ENCODE measurements at places on chromosomes 11 and 22.

GRCh38 chr11:28400331-28401100, 292.3 kb downstream of the METTL15 start:
- no peak for DNase-seq

DNA sequence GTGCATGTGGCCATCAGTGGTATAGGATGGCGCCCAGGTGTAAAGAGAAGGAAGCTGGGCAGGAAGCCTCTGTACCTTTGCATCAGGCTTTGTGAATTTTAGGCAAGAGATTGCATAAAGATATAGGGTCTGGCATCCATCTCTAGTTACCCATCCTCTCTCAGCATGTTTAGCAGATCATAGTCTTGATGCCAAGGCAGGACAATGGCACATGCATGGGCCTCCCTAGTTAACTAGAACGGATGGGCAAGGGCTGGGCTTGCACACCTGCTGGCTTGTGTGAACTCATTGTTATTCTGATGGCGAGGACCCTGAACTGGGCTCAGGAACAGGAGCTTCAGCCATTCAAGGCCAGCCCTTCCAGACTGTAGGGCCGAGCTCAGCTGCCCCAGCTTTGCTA, 229.2 kb upstream of the NCAM1 start:
- DNase-seq: no peak

- DNase-seq: no peak
Measured at GRCh38 chr22:42967005-42967404, 47.9 kb downstream of the PACSIN2 start.

GRCh38 chr22:19069451-19069850, 52.8 kb downstream of the DGCR2 start:
- no peak for DNase-seq

GRCh38 chr11:94169516-94169915, 40.9 kb downstream of the PANX1 start:
- DNase-seq: no peak

DNA sequence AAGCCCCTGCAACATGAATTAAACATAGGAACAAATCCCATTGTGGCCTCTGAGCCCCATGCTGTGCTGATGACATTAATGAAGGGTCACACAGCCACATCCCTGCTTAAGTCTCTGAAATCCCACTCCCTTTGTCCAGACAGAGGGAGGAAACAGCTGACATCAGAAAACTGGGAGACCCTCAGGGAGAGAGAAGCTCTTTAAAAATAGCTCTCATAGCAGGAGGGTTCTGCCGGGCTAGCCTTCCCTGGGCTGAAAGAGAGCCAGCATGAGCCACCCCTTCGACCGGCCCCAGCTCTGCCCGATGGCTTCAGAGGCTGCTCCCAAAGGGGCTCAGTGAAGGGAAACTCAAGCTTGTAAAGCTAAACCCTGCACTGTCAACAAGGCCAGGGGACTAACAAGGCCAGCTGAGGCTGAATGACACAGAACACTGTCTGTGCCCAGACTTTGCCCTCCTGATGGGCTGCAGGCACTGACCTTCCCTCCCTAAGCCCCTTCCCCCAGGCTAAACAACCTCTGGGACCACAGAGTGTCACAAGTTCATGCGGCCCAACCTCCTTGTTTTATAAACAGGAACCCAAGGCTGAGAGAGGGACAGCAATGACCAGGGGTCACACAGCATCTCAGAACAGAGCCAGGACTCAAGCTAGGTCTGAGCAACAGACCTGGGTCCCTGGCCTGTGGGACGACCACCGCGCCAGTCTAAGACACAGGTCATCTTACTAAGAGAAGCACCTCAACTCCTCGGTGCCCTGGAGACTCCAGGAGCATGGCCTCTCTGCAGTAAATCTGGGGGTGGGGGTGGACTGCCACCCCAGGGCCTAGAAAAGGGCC, 163.8 kb downstream of the CHST1 start:
- DNase-seq: no peak

DNA sequence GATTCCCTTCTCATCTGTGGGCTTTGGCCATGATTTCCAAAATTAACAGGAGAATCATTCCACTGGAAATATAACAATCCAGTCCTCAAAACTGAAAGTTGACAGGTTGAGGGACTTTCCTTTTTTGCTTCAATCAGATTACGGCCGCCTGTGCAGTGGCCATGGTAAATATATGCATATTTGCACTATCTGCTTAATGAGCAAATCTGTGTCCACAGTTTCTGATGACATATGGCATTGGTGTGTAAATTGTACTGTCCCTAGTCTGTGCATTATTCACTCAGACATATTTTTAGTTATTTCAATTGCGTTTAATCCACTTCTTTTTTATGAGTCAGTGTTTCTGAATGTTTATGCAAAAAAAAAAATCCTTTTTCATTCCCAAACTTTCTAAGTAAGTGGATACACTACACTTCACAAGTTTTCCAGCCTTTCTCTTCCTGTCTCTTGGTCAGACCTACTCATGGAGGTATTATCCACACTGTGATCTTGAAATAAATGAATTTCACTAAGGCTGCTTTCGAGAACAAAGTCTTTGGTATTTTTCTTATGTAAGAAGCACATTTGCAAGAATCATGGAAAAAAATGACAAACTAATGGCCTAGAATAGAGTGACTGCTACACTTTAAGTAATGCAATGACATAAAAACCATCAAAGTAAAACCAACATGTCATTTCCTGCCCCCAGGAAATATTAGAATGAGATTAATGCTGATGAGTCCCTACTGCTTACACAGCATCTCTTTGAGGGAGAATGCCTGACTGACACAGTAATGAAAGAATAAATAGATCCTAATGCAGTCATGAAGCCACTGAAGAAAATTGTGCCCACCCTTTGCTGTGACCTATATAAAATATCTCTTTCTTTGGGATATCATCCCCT, 76.4 kb upstream of the MTNR1B start:
- no peak for DNase-seq

GRCh38 chr11:117371453-117371852, 43.8 kb downstream of the CEP164 start:
- no peak for DNase-seq

GRCh38 chr11:72230764-72231365, 6.3 kb downstream of the INPPL1 start:
- no peak for DNase-seq

DNA sequence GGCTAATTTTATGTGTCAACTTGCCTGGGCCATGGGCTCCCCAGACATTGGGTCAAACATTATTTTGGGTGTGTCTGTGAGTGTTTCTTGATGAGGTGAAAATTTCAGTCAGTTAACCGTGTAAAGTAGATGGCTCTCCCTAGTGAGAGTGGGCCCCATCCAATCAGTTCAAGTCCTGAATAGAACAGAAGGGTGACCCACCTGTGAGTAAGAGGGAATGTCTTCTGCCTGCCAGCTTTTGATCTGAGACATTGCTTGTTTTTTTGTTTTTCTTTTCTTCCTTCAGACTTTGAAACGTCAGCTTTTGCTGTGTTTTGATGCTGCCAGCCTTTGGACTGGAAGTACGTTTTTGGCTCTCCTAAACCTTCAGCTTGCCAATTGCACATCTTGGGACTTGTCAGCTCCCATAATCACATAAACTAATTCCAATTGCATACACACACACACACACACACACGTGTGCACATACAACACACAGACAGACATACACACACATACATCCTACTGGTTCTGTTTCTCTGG, 300.1 kb downstream of the CNTN5 start:
- no peak for DNase-seq

GRCh38 chr11:46972821-46973220, 36.3 kb downstream of the CSTPP1 start:
- DNase-seq: no peak

DNA sequence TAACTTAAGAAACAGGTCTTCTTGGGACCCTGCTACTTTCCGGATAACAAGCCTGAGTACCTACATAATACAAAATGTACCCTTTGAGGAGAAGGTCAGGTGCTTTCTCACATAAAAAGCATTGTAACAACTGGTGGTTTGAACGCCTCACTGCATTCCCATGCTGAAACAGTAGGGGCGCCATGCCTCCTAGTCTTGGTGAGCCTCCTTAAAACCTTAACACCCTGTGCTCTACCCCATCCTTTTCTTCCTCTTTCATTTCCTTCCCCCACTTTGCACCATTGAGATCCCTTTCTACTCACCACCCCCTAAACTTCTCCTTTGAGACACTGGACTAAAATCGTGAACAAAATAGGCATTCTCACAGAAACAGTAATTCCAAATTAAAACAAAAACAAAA, 729.3 kb downstream of the NTM start:
- DNase-seq: no peak

GRCh38 chr11:16982256-16982671, 31.9 kb downstream of the PLEKHA7 start:
- no peak for DNase-seq

- DNase-seq: no peak
Measured at GRCh38 chr22:49749885-49750510, 77.7 kb downstream of the BRD1 start.

GRCh38 chr11:95230810-95231126, 234 bp downstream of the SESN3 start:
- DNase-seq: no peak

GRCh38 chr11:30329150-30329940, 6.4 kb downstream of the ARL14EP start:
- no peak for DNase-seq

DNA sequence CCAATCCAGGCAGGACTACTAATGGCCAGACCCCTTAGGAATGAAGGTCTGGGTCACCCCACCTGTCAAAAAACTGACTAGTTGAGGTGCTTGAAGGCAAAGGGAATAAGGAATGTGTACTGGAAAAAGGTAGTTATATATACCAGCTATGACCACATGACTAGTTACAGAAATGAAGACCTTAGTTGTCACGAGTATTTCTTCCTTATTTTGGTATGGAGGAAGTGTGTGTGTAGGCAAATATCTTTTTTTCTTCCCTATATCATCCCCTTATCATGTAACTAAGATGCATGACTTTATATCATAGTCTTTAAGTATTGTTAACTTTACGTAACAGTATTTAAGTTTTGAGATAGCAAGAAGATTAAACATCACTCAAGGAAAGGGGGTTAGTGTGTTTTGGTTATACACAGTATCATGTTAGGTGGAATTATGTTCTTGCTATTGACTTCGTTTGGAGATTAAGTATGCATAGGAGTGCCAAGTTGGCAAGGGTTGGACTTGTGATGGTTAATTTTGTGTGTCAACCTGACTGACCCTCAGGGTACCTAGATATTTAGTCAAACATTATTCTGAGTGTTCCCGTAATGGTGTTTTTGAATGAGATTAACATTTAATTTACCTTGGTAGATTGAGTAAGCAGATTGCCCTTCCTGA, 38.2 kb upstream of the NARS2 start:
- DNase-seq: no peak

- no peak for DNase-seq
Measured at GRCh38 chr11:112050721-112051120, 23.1 kb downstream of the PIH1D2 start.

DNA sequence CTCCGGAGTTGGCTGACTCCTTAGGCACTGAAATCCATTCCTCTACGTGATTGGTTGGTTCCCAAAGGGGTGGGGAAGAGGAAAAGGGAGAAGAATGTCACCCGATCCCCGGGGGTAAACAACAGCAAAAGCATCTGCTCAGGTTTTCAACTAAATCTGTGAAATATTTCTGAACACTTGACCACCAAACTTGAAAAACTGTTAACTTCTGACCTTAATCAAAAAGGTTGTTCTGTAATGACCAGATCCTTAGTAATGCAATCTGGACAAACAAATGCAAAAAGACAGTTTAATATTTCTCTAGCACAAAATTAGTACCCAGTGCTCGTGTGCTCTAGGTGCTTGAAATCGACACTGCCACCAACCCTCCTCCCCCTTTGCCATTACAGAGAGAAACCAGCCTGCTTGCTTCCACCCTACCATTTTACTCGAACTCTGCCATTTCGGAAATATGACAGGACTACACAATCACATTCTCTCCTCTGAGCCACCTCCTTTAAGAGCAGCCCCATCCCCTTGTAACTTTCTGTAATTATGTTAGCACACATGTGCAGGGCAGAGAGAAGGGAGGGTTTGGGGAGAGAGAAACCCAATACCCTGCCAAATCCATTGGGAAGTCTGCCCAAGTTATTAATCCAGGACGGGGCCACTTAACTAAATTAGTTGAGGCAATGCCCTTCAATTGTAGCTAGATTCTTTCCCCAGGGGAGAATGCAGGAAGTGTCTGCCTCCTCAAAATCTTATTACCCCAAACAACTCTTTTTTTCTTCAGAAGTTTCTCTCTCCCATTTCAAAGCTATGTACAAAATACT, 113.8 kb downstream of the RBFOX2 start:
- DNase-seq: no peak

- no peak for DNase-seq
Measured at GRCh38 chr11:117936973-117937372, 7.8 kb upstream of the TMPRSS13 start.

DNA sequence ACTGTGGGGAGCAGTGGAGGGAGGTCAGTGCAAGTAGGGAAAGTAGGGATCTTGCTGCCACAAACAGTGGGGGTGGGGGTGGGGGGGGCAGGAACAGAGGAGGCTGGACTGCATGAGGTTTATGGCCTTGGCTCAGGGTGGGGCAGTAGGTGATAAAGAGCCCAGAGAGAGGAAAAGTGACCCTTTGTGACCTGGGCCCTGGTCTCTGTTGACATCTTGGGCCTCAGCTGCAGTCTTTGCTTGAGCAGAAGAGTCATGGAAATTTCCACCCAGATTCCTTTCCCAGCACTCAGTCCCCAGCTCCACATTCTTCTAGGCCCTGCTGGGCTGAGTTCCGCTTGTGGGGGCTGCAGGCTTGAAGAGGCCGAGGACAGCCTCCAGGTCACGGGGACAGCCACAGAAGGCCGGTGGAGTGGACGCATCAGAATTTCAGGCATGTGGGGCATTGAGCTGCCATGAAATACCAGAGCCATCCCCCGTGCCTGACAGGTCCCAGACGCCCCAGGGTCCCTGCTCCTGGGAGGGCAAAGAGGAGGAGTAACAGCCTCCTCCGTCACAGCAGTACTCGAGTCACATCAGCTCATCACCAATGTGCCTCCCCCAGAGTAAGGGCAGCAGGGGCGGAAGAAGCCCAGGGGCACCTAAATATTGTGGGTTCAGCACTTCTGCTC, 9.7 kb upstream of the MALAT1 start:
- DNase-seq: no peak

GRCh38 chr11:31487848-31488247, 21.6 kb downstream of the IMMP1L start:
- DNase-seq: no peak

DNA sequence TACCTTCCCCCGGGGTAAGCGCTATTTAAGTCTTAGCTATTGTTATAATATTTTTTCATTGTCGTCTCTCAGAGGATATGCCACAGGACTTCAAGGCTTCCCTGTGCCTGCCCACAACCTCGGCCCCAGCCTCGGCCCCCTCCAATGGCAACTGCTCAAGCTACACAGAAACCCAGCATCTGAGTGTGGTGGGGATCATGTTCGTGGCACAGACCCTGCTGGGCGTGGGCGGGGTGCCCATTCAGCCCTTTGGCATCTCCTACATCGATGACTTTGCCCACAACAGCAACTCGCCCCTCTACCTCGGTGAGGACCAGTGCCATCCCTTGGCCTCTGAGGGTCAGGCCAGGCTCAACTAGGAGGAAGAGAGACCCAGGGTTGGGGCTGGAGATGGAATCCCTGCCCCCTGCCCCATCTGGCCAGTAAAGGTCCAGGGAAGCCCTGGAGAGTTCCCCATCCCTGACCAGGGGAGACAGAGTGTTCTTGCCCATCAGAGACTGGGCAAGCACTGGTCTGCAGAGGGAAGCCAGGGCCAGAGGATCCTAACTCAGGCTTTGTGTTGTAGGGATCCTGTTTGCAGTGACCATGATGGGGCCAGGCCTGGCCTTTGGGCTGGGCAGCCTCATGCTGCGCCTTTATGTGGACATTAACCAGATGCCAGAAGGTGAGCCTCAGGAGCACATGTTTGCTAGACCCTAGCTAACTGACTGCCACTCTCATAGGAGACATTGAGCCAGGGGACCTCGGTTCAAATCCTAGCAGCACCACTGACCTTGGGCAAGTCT, 18.4 kb downstream of the SLCO2B1 start:
- DNase-seq: no peak

GRCh38 chr22:26975865-26976264, 318.5 kb downstream of the MIAT start:
- DNase-seq: no peak

All from stimulated activated CD4-positive, alpha-beta T cell treated with anti-CD3 and anti-CD28 coated beads, Interleukin-15, amount 100 ng/mL, for 48 hours (primary cell).